ENCODE measurements at places on chromosomes 12 and 14. TPM values are rescaled to one million over a fixed set of nuclear protein-coding genes. Genes with fewer than 3 reads are reported as not detected.

DNA sequence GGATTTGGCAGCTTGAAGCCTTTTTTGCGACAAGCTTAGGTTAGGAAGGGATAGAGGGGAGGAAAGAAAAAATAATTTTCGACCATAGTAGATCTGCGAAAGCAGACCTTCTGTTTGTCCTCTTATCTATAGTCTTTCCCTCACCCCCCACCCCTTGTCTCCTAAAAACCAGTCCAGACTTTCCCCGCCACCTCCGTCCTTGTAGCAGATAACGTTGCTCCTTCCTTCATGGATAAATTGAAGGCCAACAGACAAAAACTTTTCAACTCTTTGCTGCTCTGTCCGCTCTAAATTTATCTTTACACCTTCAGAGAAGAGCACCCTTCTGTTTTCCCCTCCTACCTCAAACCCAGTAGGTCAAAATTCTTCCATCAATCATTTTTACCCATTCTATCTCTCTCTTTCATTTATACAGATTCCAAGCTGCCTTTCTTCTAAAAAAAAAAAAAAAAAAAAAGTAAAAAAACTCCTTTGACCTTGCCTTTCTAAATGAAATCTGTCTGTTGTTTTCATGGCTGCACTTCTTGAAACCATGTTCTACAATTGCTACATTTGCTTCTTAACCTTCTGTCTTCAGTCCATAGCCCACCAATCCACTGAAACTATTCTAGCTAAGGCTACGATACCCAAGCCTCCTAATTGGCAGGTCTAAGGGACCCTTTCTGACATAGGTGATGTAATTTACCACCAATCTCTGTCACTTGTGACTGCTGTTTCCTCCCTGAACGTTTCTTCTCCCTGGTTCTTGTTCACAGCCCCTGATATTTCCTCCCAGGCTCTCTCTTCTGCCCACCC, 11.1 kb upstream of the NEMF start:
- H3K27me3 ChIP-seq: no peaks in the 10 kb centered on the region
- no peak for DNase-seq
- peak overlapping the region; percentile 93 for H3K4me3 ChIP-seq
- no peaks in the 10 kb centered on the region for H3K36me3 ChIP-seq
- peak overlapping the region; percentile 97 for H3K27ac ChIP-seq
- peaks cover 22% of the 10 kb centered on the region for H3K4me1 ChIP-seq

Gene REC8
- total RNA-seq: 41.5 TPM

- H3K27me3 ChIP-seq: no peaks in the 10 kb centered on the region
- no peak for DNase-seq
- no peak overlapping the region for H3K27ac ChIP-seq
- H3K4me1 ChIP-seq: no peaks in the 10 kb centered on the region
Observed at GRCh38 chr14:100446572-100446971, 123.4 kb downstream of the SLC25A47 start.

Gene SPTB
- 0.09 TPM for total RNA-seq

DNA sequence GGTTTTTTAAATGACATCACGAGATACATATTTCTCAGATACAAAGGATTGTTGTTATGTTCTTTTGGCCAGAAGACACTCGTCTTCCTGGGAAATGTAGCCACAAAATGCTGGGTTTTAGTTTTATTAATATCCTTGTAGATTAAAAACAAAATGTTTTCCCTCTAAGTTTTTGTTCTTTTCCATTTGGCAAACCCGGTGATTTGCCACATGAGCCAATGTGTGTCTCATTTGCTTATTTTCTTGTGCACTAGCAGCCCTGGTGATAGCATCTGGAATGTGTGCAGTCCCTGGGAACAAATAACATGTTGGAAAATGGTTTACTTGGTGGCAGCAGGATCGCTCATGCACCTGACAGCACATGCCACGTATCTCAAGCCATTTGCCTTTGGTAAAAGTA, 61.0 kb downstream of the HMGA2 start:
- H3K36me3 ChIP-seq: no peaks in the 10 kb centered on the region
- no peaks in the 10 kb centered on the region for H3K27me3 ChIP-seq
- H3K4me3 ChIP-seq: no peak overlapping the region
- H3K27ac ChIP-seq: no peak overlapping the region

GRCh38 chr14:43674273-43674672, 832.8 kb downstream of the FSCB start:
- no peak overlapping the region for H3K4me3 ChIP-seq
- no peak overlapping the region for H3K27ac ChIP-seq
- H3K27me3 ChIP-seq: no peaks in the 10 kb centered on the region
- H3K36me3 ChIP-seq: no peaks in the 10 kb centered on the region

Measured in T-cell (primary cell).